ENCODE measurements at places on chromosomes 1 and 21. TPM values are rescaled to one million over a fixed set of nuclear protein-coding genes. Genes with fewer than 3 reads are reported as not detected.

GRCh38 chr1:167110586-167110985 is 16.7 kb downstream of the STYXL2 start:
- no peak for DNase-seq

WNT9A gene
- total RNA-seq, result 4.9 TPM

GRCh38 chr1:34970829-34971228 is 14.3 kb downstream of the TMEM35B start:
- DNase-seq, result no peak

GRCh38 chr1:170309389-170310013 is 163.7 kb downstream of the NTMT2 start:
- no peak for DNase-seq

DNA sequence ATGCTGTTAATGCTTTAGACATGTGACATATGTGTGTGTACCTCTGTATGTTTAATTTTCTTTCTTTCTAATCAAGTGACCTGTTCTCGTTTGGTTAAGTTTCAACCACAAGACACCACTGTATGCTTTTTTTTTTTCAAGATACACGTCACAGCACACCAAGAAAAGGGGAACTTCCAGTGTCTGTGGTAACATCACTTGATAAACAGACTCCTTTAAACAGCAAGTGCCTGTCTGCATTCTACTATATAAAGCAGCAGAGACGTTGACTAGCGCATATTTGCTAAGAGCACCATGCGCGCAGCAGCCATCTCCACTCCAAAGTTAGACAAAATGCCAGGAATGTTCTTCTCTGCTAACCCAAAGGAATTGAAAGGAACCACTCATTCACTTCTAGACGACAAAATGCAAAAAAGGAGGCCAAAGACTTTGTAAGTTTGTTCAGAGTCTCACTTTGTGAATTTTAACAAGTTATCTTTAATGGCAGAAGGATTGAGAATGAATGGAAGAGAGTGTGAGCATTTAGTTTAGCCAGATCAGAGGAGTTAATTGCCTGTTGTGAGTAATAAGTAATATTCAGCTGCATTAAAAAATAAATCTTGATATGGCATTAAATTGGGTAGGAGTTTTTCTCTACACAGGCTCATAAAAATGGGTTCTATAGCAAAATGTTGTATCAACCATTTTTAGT is at the start of gene RGS1:
TSS of gene RGS1 (plus strand) at position 275 of the 691 bp plus-strand sequence. CDS start at position 295, 20 bp downstream.
- DNase-seq, result no peak

DNA sequence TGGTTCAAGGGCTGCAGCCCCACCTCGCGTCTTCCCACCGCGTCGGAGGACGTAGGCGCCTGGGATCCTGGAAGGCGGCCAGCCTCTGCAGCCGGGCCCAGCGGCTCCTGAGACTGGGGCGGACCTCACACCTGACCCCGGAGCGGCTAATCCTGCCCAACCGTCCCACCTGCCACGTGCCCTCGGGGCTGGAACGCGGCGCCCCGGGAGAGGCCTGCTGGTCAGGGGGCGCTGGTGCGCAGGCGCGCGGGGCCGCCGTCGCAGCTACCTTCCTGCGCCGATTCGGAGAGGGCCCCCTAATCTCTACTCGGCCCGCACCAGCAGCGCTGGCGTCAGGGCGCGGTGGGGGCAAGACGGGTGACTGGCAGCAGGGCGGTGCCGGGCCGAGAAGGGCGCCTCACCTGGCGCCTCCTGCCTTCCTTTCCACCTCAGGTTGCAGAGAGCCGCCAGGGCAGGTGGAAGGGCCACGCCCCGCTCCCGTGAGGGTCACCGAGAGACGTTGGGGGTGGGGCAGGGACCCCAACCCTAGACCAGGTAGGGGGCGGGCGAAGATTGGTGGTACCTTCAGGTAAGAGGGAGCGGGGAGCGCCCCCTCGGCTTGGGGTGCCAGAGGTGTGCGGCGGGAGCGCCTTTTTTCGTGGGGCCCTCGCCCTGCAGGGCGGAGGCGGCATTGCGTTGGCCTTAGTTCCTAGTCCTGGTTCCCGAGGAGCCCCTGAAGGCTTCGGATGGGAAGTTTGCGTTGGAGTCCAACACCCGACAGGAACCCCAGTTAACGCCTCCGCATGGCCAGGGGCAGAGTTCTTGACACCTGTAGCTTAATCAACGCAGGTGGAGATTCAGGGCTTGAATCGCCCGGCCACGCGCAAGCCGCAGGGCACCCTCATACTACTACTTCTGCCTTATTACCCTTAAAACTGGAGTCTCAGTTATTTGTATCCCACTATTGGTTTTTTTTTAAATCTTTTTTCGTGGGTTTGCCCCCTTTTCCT is at the start of gene TDRD5:
TSS of gene TDRD5 (plus strand) at position 241 of the 989 bp plus-strand sequence. CDS start 784 bp downstream, outside the sequence.
- no peak for DNase-seq

DNA sequence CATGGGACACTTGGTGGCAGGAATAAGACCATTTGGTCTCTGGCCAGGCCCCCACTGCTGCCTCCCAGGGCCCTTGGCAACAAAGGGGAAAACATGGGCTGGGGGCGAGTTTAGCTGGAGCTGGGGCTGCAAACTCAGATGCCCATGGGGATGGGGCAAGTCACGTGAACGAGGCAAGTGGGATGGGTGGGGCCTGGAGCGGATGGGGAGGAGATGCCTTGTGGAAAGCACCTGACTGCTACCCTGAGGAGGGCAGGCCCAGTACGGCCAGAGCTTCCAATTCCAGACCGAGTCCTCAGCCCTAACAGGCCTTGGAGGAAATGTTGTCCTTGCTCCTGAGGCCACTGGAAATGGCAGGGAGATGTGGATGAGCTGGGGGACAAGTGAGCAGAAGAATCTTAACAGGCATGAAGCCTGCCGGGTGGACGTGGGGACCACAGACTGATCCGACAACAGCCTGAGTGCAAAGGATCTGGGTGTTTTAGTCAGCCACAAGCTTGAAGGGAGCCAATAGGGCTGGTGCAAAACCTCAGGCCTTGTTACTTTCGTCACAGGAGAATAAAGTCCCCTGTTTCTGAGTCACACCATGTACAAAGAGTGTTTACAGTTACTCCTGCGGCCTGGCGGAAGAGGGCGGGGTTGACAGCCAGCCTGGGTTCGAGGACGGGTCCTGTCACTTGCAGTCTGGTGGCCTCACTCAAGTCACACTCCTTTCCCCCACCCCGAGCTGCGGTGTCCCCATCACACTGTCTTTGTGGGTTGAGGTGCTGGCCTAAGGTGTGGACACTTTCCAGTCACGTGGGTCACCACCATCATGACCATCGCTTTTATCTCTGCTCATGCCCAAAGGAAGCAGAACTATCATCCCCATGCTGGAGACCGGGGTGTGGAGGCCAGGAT is 19.1 kb downstream of the RUNX3 start:
- no peak for DNase-seq

MIXL1 gene
- total RNA-seq, result not detected

- no peak for DNase-seq
These were observed 21.9 kb upstream of the TRIM67 start for GRCh38 chr1:231139659-231140654.

- no peak for DNase-seq
These were observed 31.0 kb upstream of the BEND5 start for GRCh38 chr1:48807554-48808260.

- no peak for DNase-seq
These were observed 1.8 kb upstream of the SYT2 start for GRCh38 chr1:202711949-202712635.

GRCh38 chr1:216193839-216194443 is 229.3 kb downstream of the USH2A start:
- DNase-seq, result no peak

- no peak for DNase-seq
These were observed 23.7 kb upstream of the HFM1 start for GRCh38 chr1:91428182-91428798.

CAPZA1 gene
- 306 TPM for total RNA-seq

FMN2 gene
- total RNA-seq, result not detected

DNA sequence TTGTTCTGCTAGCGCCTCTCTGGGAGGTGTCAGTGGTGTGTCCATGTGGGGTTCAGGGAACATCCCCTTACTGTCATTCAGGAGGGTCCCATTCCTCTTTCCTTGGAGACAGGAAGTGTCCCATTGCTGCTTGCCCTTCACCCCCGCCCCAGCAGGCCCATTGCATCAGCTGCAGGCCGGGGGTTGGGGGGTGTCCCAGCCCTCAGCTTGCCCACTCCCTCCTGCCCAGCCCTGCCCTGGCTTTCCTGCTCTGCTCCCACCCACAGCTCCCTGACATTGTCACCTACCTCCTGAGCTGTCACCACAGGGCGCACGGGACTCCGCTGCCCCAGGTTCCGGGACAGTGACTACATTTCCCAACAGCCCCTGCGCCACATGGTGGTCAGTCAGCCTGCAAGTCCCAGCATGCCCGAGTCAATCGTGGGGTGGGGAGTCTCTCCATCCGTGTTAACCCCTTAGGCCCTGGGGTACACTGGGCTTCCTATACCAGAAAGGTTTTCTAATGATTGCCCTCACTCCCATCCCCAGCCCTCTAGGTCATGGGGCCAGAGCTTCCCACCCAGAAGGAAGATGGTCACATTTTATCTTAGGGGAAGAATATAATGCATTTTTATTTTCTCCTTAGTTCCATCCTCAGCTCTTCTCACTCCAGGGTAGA is at the start of gene INPP5B:
TSS of gene INPP5B (minus strand) at position 351 of the 658 bp plus-strand sequence. CDS start 745 bp downstream, outside the sequence.
- DNase-seq, result peak; percentile 63

DNA sequence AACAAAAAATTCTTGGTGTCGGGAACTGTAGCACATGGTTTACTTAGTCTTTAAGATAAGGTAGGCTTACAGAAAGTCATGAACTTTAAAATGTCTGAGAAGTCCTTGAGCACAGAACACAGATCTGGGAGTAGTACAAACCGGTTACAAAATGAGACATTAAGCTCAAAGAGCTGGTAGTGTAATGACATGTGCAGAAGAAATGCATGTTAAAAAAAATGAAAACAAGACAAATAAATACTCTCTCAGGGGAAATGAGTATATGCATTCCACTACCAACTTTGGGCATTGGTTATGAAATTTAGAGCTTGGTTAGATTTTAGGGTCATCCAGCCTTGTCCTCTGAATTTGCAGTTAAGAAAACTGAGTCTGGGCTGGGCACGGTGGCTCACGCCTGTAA is 91.5 kb upstream of the F3 start:
- DNase-seq, result no peak

DNA sequence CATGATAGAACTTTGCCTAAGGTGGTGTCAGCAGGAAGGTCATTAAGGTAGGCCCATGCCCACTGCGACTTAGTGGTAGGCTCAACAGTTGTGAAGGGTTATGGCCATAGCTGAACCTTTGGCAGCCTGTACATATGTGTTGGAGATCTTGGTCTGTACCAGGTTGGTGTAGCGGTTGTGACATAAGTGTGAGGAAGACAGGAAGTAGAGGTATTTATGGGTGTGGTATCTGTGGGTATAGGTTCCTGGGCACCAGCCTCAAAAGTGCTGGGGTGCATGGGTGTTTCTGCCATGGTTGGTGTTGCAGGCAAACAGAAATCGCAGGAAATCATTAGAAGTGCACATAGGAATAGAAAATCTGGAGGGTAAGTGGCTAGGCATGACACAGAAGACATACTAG is 18.6 kb upstream of the LRIF1 start:
- no peak for DNase-seq

VWA1 gene
- total RNA-seq, result 1.6 TPM

GRCh38 chr1:213131851-213132655 is 81.0 kb downstream of the RPS6KC1 start:
- DNase-seq, result no peak

Measured in pulmonary artery endothelial cell (primary cell).